ENCODE measurements at places on chromosomes 3 and 15. TPM values are rescaled to one million over a fixed set of nuclear protein-coding genes. Genes with fewer than 3 reads are reported as not detected.

The AQP9 gene
- total RNA-seq: under 0.01 TPM

The FBXO40 gene
- not detected for total RNA-seq

DNA sequence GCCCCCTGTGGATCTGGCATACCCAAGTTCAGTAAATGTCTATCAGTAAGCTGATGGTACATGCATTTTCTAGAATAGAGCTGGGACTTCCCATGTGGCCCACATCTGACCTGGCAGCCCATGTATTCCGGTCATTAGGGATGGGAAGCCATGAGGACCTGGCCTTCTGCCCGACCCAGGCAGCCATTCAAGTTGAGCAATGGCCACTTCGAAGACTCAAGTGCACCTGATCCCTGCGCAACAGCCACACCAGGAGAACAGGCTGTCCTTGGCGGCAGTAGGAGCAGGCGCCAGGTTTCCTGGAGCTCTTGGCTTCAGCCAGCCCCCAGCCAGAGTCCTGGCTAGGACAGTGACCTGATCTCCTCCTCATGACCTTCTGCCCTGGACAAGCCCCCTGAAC is 14.6 kb downstream of the HEMK1 start:
- DNase-seq: no peak

DNA sequence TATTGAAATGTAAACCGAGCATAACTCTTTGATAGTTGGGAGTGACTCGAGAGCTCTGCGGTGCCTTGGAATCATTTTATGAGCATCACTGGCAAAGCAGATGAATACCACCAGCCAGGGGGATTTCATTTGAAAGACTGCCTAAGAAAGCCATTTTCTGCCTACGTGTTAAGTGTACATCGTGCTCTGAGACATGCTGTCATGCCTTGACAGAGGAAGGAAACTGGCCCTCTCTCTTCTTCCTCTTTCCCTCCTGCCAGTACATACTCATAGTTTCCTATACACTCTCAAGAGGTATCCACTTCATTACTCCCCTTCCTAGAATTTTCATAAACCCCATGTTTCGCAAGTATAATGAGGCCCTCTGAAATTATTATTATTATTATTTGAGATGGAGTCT is 8.8 kb downstream of the BCL2A1 start:
- no peak for DNase-seq

GRCh38 chr3:44772099-44772442 is 10.5 kb downstream of the KIF15 start:
- DNase-seq: no peak

All from frontal cortex (tissue), 4 donors.